Kidney capillary endothelial cell (primary cell): ENCODE measurements at places on chromosomes 6 and 20.
A peak's percentile ranks its signal among the peaks of the same experiment; 100 is the strongest.

GRCh38 chr20:19212821-19213502 is 520 bp downstream of the SLC24A3 start:
- peak; percentile 17 for DNase-seq

DNA sequence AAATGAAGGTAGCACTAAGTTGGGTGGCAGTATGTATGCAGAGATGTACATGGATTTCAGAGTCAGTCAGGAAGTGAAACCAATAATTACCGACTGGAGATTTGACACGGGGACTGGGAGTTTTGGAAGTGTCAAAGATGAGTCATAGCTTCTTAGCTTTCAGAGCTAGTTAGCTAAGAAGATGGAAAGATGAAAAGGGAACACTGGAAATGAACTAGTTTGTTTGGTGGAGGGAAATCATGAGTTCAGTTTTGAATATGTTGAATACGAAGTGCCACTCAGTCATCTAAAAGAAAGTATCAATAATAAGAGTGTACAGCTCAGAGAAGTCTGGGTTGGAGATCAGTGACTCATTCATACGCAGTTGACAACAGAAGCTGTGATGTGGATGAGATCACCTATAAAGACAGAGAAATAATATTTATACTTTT is 7.5 kb downstream of the ESF1 start:
- no peak for DNase-seq

- no peak for DNase-seq
Measured at GRCh38 chr20:21289651-21290050, 13.5 kb upstream of the XRN2 start.

- no peak for DNase-seq
Measured at GRCh38 chr20:24870057-24870456, 79.0 kb upstream of the CST7 start.

GRCh38 chr20:22681591-22682248 is 97.3 kb upstream of the FOXA2 start:
- no peak for DNase-seq

- no peak for DNase-seq
Measured at GRCh38 chr6:317448-318144, 25.3 kb downstream of the DUSP22 start.

DNA sequence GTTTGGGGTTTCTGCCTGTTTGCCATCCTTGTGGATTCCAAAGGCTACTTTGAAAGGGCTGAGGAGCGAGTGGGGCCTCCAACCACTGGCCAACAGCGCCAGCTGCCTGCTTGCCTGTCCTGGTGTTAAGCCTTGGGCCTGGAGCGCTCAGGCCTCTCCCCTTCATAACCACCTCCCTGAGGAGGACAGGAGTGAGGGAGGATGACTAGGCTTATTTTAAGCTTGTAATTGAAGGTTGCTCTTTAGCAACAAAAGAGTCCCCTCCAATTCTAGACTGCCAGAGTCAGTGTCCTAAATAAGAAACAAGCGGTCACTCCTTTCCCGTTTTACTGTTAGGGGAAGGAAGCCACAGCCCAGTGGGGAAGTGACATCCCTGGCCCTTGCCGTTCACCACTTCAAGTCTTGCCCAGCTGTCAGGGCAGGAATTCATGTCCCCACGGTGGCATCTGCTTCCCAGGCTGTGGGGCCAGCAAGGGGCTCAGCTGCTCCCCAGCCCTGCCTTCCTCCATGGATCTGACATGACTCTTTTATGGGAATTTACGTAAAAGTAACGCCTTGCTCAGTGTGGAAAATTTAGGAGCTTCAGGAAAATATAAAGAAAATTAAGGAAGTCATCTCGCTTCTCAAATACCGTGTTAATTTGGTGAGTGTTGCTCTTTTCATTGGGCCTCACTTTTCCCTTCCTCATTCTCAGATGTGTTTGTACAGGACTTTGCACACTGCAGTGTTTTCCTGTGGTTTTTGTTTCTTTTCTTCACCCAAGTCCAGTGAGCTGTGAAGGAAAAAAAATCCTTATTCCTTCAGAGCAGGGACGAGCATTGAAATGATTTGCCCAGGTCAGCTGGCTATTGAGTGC is 57.8 kb downstream of the SSR1 start:
- no peak for DNase-seq

DNA sequence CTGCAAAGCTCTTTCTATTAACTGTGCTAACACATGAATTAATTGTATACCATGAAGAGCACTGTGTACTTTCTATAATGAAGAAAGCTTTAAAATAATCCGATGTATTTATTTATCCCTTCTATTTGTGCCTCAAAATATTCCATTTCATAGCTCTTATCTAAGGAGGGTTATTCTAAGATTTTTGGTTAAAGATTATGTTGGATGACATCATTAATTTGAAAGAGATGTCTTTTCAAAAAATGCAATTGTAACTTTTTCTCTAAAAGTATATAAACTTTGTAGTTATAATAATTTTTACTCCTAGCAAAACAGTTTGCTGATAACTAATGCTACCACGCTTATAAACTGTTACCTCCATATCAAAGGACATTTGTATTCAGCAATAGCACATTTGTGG is 192.4 kb upstream of the HSF2 start:
- DNase-seq, result no peak

DNA sequence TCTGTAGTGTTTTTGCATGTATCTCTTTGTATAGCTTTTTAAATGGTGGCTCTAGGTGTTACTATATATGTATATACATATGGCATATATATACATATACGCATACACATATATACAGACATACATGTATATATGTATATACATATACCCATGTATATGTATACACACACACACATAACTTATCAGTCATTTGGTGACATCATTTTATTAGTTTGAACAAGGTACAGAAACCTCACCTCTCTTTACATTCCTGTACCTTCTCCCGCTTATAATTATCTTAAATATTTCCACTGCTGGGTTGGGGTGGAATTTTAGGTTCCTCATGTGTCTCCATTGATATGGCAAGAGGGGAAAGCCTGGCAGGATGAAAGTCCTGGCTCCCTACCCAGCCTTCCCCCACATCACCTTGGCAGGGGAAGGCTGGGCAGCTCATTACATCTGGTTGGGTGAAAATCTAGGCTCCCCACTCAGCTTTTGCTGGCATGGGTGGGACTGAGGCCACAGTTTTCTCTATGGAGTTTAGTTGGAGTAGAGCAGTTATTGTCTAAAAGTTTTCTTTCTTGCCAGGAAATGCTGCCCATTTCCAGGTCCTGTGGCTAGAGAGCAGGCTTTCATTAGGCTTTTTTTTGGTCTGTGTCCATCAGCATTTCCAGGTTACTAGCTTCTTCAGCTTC is 7.6 kb downstream of the GLO1 start:
- no peak for DNase-seq

GRCh38 chr20:46774943-46775560 is 65.6 kb downstream of the SLC2A10 start:
- no peak for DNase-seq

DNA sequence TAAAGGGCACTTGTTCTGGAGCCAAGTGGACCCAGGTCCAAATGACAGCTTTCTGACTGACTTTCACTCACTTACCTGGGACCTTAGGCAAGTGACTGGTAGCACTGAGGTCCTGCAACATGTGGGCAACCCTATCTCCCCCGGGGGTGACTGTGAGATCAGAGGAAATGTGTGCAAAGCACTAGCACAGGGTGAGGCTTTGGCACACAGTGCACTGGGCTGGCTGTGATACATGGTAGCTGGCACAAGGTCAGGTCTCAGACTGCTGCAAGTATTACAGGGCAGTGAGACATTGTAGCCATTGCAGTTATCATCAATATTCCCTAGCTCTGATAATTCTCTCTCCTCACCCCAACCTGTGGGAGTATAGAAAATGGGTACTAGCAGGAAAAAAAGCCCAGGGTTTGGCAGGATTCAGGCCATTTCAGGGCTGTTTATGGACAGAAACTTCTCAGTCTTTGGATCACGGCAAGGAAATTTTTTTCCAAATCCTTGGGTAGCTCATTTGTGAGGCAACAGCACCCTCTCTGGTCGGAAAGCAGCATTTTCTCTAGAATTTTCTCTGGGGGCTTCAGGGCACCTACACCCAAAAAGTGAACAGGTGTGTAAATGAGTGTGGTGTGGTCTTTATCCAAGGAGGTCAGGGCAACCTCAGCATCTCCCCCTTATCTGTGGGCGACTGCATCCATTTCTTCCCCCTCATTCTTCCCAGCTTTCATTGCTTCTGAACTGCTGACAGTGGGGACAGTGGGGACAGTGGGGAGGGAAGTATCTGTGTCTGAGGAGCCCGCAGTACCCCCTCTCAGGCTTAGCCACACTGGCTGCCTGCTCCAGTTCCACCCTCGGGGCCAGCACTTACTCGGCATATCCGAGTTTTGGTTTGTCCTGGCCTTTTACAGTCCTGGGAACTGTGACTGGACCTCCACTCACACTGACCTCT is 148.7 kb upstream of the PHACTR3 start:
- DNase-seq, result peak; percentile 23

DNA sequence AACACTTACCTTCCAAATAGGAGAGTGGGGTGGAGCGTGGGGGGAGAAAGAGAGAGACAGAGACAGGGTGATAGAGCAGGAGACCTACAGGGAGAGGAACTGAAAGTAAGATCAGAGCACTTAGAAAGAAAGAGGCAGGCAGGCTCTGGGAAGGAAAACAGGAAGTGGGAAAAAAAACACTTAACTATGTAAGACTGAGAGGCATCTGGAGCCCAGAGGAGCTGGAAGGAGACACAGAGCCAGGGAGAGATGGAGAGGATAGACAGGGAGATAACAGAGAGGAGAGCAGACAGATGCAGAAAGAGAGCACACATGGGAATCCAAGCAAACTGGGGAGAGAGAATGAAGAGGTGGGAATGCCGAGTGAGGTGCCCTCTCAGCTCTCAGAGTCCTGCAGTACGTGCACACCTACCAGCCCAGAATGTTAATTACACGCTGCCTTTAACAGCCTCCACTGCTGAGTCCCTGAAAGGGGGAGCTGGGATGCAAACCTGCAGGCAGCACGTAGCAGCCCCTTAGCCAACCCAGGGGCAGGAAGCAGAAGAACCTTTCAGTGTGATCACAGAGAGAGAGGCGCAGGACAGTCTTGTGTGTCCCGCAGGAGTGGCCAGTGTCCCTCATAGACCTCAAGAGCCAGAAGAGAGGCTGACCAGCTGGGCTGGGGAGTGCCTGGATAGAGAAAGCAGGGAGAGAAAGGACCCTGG is 132.7 kb upstream of the LRFN2 start:
- no peak for DNase-seq
